NCI-H460 (cell line): ENCODE measurements at places on chromosomes 1 and 21.

DNA sequence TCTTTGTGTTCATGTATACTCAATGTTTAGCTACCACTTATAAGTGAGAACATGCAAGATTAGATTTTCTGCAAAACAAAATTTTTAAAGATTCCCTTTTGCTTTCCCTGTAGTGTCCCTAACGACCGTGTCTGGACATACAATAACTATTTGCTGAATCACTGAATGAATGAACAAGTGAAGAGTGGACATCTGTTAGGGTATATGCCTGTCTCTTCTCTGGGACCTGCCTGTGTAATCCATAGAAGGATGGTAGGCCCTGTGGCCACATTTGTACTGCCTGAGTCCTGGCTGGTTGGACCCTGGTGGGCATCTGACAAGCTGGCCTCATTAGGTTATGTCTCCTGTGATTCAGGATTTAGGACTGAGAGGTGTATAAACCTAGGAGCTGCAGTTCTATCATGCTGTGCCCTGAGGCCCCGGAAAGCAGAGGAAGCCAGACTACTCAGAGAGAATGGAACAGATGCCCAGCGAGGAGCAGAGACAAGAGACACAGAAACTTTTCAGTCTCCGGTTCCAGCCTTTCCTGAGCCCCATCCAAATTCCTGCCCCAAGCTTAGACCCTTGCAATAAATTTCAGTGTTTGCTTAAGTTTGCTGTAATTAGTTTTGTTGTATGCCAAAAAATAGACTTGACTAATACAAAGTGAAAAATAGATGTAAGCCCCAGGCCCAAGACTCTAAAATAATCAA is 7.5 kb upstream of the NCF2 start:
- DNase-seq: no peak

- DNase-seq: no peak
Measured at GRCh38 chr1:15258833-15259621, 12.0 kb downstream of the FHAD1 start.

GRCh38 chr1:982765-983436 is 1.0 kb upstream of the PERM1 start:
- no peak for DNase-seq

DNA sequence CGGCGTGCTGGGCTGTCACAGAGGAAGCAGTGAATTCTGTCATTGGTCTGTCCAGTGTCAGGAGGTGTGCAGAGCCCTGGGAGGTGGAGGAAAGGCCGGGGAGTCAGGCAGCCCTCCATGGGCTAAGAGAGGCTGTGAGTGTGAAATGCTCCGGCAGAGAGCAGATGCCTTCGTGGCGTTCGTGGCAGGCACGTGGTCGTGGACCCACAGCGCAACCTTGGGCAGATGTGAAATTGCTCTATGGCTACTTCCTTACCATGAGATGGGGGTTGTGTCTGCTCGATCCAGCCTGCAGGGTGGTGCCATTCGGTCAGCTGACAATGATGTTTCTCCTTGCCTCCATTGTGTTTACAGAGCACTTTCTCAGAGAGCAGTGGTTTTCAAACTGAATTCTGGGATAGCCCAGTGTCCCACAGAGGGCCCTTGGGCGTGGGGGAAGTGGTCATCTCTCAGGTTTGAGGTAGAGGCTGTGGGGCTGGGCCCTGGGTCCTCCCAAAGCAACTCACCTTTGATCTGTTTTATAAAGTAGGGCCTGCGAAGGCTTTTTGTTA is 27.9 kb downstream of the TNFRSF1B start:
- DNase-seq: no peak

GRCh38 chr1:8962812-8963530 is 17.3 kb downstream of the CA6 start:
- DNase-seq: peak; percentile 26

- DNase-seq: no peak
Measured at GRCh38 chr1:41874151-41874719, 44.5 kb downstream of the HIVEP3 start.

- DNase-seq: no peak
Measured at GRCh38 chr1:6298940-6299465, 38.1 kb upstream of the GPR153 start.

DNA sequence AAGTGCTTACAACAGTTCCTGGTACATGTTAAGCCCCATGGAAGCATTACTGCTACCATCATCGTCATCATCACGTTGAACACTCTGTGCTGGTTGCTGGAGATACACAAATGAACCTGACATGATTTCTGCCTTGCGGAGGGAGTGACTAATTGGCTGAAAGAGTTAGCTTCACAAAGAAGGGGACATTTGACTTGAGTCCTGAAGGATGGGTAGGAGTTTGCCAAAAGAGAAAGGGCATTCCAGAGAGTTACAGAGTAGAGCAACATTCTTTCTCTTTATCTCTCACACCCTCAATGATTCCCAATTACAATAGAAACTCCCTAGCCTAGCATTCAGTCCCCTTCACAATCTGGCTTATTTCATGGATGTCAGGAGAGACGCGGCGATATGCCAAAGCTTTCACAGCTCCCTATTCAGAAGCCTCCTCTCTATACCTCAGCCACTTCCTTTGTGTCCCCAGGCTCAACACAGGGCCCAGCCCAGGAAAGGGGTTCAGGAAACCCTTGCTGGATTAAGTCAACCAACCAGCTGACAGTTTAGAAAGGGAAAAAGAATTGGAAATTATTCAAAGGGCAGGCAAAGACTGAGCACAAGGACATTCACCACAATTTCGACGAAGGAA is 38.0 kb downstream of the SLC1A7 start:
- no peak for DNase-seq

DNA sequence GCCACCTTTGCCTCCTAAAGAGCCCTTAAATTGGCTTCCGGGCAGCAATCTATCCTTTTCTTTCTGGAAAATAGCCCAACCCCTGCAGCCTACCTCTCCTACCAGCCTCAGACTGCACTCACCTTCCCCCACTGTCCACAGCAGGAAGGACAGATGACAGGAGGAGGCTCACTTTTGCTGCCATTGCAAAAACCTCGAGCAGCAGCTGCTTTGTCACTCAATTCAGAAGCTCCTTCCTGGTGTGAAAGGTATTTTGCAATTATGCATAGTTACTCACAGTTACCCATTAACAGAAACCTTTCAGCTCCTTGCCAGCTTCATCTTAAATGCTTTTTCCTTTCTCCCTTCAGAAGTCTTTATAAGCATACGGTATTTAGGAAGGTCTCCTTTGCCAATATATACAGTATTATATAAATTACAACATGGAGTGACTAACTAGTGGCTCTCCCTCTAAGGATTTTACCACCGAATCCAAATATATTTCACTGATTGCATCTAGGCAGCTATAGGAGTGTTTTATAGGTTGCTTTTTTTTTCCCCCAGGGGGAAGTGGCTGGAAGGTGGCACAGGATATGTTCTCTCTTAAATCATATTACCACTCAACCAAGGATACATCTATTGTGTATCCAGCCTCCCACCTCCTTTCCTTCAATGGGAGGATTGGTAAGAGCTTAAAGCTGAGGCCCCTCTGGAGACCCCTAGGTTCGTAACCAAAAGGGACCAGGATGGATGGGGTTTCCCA is 142.1 kb upstream of the IPO9 start:
- DNase-seq: no peak

- no peak for DNase-seq
Measured at GRCh38 chr1:240712014-240712731, 100.2 kb upstream of the GREM2 start.

- no peak for DNase-seq
Measured at GRCh38 chr1:54703471-54703870, 12.2 kb upstream of the TTC4 start.

DNA sequence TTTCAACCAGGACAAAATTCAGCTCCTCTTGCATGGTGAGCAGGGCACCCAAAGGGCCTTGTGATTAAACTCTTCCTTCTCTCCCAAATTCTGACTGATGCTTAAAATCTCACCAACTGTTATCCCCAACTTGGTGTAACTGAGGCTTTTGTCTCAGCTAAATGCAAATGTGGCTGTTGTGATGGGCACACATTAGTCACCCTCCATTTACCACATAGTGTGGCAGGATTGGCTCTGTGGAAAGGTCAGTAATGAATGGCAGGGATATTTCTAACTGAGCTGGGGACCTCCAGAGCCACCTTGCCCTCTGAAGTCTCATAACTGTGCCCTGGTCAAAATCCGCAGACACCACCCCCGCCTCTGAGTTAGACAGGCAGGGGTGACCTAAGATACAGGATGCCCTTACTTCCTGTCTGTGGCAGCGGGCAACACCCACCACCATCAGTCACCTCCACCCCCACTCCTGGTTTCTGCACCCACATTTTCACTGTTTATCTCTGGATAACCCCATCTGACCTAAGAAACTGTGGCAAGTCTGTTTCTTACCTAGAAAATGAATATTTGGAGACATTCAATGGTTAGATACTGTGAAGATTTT is 25.4 kb upstream of the RGS16 start:
- no peak for DNase-seq

DNA sequence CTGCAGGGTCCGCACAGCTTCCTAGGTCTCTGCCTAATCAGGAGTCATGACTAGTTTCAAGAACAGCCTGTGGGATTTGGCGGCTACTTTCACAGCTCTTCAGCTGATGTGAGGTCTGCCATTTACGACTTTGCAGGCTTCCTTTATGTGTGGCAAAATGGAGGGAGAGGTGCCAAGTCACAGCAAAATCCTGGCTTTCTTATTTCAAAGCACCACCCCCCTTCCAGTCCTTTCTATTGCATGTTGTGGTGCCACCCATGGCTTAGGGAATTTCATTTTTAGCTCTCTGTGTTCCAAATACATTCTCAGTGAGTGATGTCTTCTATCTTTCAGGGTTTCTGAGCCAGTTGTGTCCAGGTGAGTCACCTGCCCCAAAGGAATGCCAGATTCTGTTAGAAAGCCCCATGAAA is 75.1 kb upstream of the WLS start:
- no peak for DNase-seq

DNA sequence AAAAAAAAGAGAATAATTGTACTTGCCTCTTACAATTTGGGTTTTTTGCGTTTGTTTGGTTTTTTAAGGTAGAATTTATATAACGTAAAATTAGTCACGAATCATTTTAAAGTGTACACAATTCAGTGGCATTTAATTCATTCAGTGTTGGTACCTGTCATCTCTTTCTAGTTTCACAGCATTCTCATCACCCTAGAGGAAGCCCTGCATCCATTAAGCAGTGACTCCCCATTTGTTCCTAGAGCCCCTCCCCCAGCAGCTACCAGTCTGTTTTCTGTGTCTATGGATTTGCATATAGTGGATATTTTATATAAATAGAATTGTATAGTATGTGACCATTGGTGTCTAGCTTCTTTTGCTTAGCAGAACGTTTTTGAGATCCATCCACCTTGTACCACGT is 233.2 kb upstream of the FMN2 start:
- DNase-seq: no peak

DNA sequence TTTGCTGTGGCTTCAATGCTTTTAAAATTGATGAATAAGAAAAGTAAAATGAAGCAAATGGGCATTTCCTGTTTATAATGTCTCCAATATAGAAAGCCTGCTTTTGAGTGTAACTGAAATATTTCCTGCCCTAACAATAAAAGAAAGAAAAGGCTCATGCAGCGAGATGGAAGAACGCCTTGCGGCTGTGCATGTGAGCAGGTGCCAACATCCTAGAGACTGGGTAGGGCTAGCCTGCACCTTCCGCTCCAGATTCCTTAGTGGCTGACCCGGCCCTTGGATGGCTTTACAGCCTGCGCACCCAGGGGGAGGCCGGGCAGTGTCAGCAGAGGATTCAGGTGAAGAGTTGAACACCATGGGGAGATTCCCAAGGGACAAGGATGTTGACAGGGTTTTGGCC is 21.8 kb downstream of the CNIH3 start:
- DNase-seq: no peak

DNA sequence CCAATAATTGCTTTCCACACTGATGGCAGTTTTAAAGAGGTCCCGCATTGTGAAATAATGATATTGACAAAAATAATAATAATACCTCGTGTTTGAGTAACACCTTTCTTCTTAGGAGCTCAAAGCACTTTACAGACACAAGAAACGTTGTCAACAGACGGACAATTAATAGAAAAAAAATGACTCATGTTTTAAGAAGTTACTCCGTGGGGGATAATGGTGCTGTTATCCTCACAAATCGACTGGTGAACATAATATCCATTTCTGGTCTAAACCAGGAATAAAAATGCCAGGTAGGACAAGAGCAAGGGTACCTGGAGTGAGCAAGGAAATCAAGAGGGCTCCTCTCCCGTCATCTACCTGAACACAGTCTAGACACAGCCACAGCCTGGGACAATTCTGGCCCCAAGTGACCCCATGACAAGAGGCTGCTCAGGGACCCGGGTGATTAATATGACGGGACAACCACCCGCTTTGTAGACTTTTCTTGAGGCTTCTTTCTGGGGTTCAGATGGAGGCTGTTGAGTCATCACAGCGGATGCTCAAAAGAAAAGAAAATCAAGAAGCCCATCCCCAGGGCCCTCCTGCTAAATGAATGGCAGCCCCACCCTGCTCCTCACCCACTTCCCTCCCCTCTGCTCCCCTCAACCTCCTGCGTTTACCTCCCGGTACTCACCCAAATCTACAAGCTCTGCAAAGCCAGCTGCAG is 146.2 kb upstream of the IRF2BP2 start:
- no peak for DNase-seq

DNA sequence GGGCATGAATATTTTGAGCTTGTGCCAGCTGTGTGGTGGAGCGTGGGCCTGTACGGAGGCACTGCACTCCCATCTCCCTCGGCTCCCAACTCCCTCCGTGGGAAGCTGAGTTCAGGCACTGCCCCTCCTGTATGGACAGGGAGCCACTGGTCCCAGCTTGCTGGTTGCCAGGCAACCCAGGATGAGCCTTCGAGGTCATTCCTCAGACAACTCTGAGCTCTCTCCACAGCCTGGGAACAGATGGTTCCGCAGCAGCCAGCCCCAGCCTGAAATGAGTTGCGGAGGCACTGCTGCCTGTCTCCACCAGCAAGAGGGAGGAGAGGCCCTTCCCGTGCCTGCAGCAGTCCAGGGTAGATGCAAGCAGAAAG is 58.4 kb upstream of the TENT5B start:
- DNase-seq: no peak

GRCh38 chr1:220300442-220301121 is 28.3 kb upstream of the RAB3GAP2 start:
- peak; percentile 87 for DNase-seq

GRCh38 chr21:45388011-45388521 is 16.9 kb upstream of the COL18A1 start:
- no peak for DNase-seq

GRCh38 chr1:47128221-47128620 is 9.0 kb upstream of the CYP4A22 start:
- DNase-seq: no peak

- no peak for DNase-seq
Measured at GRCh38 chr21:46191257-46191685, 7.0 kb upstream of the SPATC1L start.

GRCh38 chr21:33261635-33262034 is 4.5 kb upstream of the IL10RB start:
- DNase-seq: no peak

GRCh38 chr1:3722846-3723245 is 29.4 kb upstream of the CCDC27 start:
- no peak for DNase-seq

- DNase-seq: no peak
Measured at GRCh38 chr1:96980448-96980847, 258.9 kb downstream of the PTBP2 start.

- no peak for DNase-seq
Measured at GRCh38 chr1:15017120-15017519, 136.4 kb upstream of the TMEM51 start.

GRCh38 chr1:247304031-247304430 is 27.6 kb downstream of the ZNF496 start:
- DNase-seq: no peak
